ENCODE measurements at places on chromosomes 13 and 19.

DNA sequence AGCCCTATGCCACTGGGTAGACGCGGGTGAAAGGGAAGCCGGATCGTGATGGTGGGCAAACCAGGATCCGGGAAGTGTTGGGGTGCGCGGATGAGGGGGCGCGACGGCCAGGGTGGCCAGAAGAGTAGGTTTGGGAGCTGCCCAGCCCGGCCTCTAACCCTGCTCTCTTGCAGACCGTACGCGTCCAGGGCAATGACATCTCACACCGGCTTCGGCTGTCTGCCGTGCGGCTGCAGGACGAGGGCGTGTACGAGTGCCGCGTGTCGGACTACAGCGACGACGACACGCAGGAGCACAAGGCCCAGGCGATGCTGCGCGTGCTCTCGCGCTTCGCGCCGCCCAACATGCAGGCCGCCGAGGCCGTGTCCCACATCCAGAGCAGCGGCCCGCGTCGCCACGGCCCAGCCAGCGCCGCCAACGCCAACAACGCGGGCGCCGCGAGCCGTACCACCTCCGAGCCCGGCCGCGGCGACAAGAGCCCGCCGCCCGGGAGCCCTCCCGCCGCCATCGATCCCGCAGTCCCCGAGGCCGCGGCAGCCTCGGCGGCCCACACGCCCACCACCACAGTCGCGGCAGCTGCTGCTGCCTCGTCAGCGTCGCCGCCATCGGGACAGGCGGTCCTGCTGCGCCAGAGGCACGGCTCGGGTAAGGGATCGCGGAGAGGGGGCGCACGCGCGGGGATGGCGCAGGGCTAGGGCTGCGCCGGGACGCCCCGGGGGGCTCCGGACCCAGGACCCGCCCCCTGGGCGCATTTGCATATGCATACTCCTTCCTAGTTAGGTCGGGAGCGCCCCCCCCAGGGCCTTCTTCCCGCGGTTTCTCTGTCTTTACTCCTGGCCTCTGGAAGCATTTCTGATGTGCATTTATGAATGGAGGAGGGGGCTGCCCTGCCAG is 4.1 kb downstream of the VSTM2B start:
- DNase-seq: no peak

- peak; percentile 69 for DNase-seq
These were observed 1.8 kb downstream of the GADD45B start for GRCh38 chr19:2477732-2478191.

- no peak for DNase-seq
These were observed 42.0 kb upstream of the MAB21L1 start for GRCh38 chr13:35518337-35518946.

DNA sequence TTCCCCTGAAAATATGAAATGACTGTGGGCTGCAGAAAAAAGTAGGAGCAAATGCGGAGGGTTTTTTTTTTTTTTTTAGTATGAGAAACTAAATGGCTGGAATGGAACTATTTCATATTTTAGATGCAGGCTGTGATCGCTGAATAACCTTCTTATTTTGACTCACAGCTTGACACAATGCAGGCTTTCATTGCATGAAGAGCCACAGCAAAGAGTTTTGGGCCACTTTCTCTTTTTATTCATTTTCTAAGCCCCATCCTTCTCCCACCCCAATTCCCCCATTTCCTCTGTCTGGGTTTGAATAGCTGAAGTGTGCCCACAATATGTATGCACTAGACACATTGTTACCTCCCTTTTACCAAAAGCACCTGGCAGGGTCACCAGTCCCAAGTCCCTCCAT is 125.9 kb downstream of the COG6 start:
- no peak for DNase-seq

DNA sequence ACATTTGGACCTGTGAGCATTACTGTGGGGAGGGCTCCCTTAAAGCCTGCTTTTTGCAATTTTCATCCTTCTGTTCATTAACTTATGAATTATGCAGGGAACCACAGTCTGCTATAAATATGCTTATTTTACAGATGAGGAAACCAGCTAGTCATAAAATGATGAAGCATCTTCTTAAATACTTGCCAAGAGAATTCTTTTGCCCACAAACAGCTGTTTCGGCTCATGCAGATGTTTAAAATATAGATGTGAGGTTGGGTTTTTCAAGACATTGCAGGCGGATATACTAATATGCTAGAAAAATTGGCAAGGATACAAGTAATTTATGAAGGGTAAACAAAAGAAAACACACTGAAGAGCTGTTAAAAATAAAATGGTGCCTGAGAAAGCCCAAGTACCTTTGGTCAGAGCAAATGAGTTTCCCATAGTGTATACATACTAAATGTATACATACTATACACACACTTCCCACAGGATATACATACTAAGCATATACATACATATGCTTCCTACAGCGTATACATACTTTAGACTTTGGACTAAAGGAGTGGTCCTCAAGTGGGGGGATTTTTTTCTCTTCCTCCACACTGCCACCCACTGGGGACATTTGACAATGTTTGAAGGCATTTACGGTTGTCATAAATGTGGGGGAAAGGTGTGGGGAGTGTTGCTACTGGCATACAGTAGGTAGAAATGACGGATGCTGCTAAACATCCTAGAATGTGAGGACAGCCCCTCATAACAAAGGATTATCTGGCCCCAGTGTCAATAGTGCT is 164.9 kb upstream of the CSNK1A1L start:
- DNase-seq: no peak

DNA sequence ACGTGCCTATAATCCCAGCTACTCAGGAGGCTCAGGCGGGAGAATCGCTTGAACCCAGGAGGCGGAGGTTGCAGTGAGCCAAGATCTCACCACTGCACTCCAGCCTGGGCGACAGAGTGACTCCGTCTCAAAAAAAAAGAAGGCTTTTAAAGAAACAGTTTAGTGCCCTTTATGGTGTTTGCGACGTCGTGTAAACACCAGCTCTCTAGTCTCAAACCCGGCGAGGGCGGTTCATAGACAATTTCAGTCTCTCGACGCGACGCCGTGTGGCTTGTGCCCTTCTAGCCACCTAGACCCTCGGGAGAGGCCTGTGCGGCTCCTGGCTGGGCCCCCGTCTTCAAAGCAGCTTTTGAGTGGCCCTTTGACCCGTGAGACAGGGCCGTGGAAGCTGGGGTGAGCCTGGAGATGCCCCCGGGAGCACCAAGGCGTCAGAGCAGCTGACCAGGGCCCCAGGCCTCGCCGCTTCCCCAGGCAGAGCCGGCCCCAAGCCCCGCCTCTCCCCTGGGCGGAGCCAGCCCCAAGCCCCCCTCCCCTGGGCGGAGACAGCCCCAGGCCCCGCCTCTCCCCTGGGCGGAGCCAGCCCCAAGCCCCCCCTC is 5.0 kb upstream of the MADCAM1 start:
- DNase-seq: no peak

DNA sequence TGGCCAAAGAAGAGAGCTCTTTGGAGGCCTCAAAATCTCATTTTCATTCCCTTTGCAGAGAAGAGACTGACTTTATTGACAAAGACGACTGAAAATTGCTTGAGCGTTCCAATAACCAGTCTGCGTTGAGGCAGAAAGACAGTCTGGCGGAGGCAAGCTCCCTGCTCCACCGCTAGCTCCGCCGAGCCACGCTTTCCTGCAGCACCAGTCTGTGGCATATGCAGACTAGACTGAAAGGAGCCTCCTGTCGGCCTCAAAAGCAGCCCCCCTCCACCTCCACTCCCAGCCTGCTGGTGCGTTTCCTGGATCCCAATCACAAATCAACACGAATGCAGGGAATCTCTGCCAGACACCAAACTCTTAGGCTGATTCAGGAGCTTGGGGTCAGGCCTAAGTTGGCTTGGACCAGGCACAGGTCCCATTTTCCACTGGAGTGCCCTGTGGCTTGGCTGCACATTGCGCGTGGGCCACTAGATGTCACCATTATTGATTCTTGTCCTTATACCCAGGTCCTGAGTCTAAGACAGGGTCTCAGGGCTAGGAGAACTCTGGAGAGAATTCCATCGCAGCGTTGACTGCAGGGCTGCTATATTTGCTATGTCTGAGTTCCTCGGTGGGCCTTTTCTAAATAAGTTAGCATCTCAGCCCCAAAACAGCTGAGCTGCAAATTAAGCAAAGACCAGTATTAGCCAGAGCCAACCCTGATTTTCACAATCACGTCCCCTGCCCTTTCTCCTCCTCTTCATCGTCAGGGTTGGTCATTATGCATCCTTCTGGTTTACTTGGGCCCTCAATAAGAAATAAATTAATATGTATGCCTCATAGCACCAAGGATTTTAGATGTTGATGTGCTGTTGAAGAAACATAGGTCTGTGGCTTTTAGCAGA is 5.2 kb upstream of the ZNF507 start:
- DNase-seq: peak; percentile 63

- no peak for DNase-seq
These were observed 38.7 kb downstream of the PBX4 start for GRCh38 chr19:19579533-19580361.

- no peak for DNase-seq
These were observed 2.7 kb upstream of the FAM174C start for GRCh38 chr19:1272423-1273262.

GRCh38 chr19:19548915-19549759 is 11.1 kb downstream of the CILP2 start:
- DNase-seq: no peak

- DNase-seq: no peak
These were observed 58.5 kb downstream of the POSTN start for GRCh38 chr13:37539976-37540605.

GRCh38 chr19:27774337-27774736 is 1438.6 kb downstream of the UQCRFS1 start:
- DNase-seq: no peak

- DNase-seq: peak; percentile 89
These were observed 1.3 kb upstream of the ZIC2 start for GRCh38 chr13:99980201-99980823.

- DNase-seq: no peak
These were observed 15.7 kb upstream of the IGFL4 start for GRCh38 chr19:46056536-46056935.

DNA sequence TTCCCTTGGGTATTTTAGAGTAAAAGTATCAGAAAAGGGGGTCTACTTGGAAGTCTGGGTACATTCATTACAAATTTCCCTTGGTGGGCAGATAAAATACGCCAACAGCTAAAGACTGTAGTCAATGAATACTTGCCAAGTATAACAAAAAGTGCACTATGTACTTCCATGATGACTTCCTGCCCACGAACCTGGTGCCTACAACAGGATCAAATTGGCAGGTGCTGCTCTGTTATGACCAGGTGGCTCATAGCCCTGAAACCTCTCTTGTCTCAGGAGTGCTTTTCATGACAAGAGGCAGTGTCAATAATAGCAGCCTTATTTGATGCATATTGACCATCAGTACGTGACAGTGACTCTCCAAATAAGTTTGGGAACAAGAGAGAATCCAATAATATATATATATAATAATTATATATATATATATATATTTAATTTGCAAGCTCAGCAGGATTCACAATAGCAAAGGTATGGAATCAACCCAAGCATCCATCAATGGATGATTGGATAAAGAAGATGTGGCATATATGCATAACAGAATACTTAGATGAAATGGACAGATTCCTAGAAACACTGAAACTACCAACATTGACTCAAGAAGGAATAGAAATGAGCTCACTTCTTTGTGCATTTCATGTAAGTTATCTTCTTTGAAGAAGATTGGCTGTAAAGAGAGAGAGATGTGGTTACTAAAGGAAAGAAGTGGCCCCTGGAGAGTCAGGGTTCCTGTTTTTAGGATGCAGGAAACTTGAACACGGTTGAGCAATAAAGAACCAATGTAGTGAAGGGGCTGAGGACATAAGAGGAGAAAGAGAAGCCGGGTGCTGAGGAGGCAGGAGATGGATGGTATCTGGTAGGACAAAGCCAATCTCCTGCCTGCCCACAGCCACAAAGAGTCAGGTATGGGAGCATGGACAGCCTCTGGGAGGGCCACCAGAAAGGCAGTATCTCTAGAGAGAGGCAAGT is 52.0 kb upstream of the GTF2F2 start:
- no peak for DNase-seq

GRCh38 chr19:4388337-4389063 is 11.8 kb downstream of the SH3GL1 start:
- no peak for DNase-seq

DNA sequence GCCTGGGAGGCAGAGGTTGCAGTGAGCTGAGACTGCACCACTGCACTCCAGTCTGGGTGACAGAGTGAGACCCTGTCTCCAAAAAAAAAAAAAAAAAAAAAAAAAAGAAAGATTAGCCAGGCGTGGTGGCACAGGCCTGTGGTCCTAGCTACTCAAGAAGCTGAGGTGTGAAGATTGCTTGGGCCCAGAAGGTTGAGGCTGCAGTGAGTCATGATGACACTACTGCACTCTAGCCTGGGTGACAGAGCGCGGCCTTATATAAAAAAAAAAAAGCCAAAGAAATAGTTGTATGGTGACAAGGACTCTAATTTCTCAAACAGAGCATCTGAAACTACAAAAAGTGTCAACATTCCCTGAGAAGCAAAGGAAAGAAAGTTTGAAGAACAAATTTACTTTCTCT is 3.4 kb downstream of the PBX4 start:
- no peak for DNase-seq

DNA sequence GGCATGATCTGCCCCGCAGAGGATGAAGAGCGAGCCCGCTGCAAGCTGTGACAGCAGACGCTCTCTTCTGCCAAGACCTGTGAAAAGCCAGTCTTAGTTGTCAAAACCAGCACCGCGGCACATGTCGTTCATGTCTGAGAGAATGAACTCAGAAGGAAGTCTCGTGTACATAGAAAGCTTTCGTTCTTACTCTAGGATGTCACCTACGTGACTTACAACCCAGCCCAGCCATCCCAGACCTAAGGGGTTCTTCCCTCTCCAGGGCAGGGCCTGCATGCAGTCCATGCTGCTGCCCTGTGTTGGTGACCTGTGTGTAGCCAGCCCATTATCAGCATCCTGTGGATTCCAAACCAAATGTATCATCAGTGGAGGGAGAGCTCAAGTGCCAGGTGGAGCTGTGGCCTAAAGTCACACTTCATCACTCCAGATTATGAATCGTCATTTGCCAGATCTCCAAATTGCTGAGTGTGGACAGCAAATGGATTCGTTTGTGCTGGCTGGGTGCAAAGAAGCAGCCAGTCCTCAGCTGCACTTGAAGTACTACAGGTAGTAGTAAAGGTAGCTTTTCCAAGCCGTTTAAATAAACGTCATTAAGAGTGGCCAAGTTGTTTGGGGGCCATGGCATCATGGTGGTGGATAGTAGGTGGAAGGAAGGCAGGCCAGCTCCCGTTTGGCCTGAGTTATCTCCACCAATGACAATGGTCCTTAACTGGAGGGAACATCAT is 73.9 kb upstream of the GPR183 start:
- peak; percentile 67 for DNase-seq

GRCh38 chr13:101942038-101942437 is 459.8 kb downstream of the FGF14 start:
- no peak for DNase-seq

GRCh38 chr13:97120346-97120745 is 101.8 kb upstream of the MBNL2 start:
- DNase-seq: no peak

Data from GM20000 (cell line).